ENCODE measurements at places on chromosomes 5 and 9.

GRCh38 chr5:145711417-145711816 is 123.7 kb downstream of the PRELID2 start:
- no peak for DNase-seq

DNA sequence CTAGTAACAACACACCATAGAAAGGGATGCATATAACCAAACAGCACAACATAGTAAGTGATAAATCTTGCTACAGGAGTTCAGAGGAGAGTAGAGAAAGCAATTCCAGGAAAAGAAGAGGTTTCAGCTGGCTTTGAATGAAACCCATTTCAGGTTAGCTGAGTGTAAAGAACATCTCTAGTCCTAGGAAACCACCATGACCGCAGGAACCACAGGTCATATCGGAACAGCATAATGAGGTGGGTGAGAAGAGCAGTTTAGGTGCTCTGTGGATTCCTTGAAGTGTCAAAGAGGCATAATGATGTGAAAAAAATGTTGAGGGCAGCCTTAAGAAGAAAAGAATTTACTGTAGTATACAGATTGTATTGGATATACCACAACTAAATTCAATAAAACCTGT is 507.5 kb downstream of the MTRR start:
- DNase-seq = no peak

- no peak for DNase-seq
These were observed 108.6 kb upstream of the SH3GL2 start for GRCh38 chr9:17470036-17470813.

DNA sequence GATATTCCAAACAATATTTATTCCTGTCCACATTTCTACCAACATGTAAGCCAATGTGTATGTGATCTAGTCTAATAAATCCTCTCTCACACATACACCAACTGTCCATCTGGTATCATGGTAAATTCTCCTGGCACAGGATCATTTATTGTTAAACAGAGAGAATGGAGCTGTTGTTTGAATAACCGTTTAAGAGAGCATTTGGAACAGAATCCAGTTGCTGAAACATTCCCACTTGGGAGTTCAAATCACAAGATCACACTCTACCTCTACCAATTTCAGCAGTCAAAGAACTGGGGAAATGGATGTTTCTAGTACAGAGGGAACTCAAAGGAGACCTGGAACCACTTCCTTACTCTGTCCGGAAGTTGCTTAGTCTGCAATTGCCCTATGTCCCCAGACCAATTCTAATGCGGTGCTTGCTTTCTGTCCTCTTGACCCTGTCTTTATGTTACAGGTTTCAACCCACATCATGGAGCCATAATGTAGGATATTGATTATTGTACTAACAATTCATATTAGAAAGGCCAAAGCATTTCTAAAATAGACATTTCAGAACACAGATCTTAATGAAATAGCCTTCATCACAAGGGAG is 488.4 kb downstream of the SEMA5A start:
- no peak for DNase-seq

- no peak for DNase-seq
These were observed 310.2 kb downstream of the AGTPBP1 start for GRCh38 chr9:85431339-85432102.

DNA sequence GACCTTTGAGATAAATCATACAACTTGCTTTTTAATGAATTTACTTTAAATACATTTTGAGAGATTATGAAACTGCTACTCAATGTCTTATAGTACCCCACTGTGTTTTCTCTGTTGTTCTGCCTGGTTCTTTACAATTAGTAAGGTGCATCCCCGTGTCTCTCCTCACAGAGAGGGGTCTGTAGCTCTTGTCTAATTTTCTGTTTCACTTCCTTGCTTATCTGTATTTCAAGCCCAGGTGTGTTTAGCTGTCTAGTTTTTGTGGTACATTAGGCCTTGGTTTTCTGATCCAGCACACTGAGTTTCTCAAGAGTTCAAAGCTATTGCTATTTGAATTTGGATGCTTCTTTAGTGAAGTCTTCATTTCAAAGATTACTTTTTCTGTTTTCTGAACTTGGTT is 105.1 kb downstream of the MAST4 start:
- DNase-seq = no peak

GRCh38 chr5:172932313-172933017 is 26.8 kb upstream of the RPL26L1 start:
- DNase-seq = no peak

GRCh38 chr9:135714242-135715055 is 12.5 kb downstream of the KCNT1 start:
- DNase-seq = no peak

- no peak for DNase-seq
These were observed 18.6 kb upstream of the MTMR12 start for GRCh38 chr5:32331217-32331934.

GRCh38 chr5:125125031-125125823 is 378.8 kb upstream of the ZNF608 start:
- no peak for DNase-seq
